Stimulated activated CD8-positive, alpha-beta memory T cell treated with anti-CD3 and anti-CD28 coated beads, Interleukin-2, amount 100 ng/mL, for 48 hours (primary cell): ENCODE measurements at places on chromosomes 12 and 14.

DNA sequence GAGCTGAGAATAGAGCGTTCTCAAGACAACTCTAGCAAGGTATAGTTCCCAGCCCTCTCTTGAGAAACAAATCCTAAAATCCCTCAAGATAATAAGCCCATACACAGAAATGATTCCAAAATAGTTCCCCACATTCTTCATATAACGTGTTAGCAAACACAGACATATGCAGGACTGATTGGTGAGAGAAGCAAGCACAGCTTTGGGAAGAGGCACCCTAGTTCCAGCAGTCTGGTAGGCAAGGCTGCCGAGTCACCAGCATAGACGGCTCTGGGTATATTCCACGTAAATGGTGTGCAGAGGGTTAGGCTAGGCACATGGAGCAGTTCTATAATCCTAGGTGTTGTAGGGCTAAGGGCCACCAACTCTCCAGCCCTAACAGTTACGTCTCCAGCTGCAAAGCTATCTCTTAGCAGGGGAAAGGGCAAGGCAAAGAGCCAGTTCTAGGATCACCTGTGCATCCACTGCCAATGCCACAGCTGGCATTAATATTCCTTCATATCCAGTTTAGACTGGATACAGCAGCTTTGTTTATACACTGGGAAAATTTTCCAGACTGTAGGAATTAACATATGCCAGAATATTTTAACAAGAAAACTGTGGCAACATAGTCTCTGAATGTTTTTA, 52.9 kb downstream of the SH2B3 start:
- no peak for DNase-seq

DNA sequence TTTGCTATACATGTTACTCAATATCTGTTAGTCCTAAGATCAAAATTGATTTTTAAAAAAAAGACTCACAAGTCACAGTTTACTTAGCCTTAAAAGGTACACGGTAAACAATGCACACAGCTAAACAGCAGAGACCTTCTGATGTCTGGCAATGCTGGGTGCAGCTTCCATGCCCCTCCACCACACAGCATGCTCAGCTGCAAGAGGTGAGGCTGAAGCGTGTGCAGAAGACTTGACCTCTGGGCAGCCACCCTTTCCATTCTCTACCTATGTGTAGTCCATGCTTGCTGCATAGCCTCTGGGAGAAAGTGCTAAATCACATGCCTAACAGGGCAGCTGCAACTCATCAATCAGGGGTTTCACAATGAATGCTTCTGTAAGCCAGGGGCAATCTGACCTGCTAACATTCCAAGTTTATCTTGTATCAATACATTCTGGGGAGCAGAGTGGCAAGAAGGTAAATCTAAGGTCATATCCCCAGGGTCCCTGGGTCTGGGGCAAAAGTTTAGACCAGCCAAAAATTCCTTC, 44.5 kb upstream of the AMN1 start:
- DNase-seq = no peak

- no peak for DNase-seq
These were observed 73.6 kb upstream of the CNTN1 start for GRCh38 chr12:40618636-40619035.

GRCh38 chr12:11877869-11878780, 192.6 kb upstream of the BCL2L14 start:
- DNase-seq = no peak

GRCh38 chr14:90569606-90570387, 173.0 kb downstream of the CALM1 start:
- no peak for DNase-seq

GRCh38 chr14:95062946-95063345, 94.4 kb downstream of the DICER1 start:
- DNase-seq = no peak

GRCh38 chr12:63440048-63440447, 228.2 kb downstream of the DPY19L2 start:
- DNase-seq = no peak

GRCh38 chr12:25079393-25079792, 115.6 kb downstream of the DNAI7 start:
- no peak for DNase-seq

DNA sequence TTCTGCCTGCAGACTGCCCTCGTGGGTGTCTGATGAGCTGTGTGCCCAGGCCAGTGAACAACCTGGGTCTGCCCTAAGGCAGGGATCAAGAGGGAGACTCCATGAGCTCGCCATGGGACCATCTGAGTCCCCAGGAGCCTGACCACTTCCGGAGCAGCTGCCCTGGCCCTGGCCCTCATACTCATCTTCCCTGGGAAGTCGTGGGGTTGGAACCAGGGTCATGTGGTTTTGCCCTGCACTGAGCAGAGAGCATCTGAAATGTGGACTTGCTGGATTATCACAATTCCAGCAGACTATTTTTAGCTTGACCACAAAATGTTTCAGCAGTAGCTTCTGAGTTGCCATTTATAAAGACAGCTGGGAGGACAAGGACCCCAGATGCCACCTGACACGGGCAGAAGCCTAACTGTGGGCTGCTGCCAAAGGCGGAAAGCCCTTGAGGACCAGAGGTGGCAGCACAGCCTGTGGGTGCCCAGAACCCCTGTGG, 6.7 kb downstream of the BTBD6 start:
- no peak for DNase-seq

DNA sequence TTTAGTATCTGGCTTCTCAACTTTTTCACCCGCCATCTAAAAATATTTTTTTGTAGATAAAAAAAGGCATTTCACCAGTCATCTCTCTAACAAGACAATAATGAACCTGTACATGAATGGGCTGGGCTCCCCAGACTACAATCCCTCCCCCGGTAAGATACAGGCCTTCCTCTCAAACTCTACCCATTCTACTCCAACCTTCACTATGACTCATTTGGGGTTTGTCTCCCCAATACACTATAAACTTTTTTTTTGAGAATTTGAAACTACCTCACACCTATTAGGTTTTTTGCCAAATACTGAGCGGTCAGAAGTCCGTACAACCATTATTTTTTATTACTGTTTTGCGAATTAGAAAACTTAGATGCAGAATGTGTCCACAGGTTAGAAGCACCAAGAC, 784 bp downstream of the RPL6 start:
- DNase-seq = no peak

DNA sequence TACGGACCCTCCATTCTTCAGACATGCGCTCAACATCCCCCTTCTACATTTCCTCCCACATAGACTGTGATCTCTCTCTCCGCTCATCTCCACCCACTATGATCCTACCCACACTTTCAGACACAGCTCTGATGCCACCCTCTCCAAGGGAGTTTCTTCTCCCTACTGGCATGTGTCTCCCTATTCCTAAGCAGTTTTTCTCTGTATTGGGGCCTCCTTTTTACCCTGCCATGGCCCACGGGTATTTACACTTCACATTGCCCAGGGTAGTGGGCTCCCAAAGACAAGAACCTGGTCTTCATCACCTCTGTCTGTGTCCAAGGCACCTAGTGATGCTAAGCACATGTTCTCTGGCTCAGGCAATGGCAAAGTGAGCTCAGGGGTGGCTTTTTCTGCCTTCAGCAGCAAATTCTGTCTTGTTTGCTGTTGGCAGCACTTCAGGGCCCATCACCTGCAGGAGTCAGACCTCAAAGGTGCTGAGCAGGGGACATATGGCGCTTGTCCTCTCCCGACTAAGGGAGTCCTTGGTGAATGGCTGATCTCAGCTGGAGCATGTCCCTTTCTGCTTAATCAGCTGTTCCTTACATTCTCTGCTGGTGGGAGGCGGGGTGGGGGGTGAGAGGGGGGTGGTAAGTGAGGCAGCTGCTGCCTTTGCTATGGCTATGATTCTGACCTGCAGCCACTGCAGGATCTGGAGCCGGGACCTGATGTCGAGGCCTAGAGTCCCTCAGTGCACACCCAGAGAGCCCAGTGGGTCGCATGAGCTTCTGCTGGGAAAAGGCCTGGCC, 256.8 kb downstream of the PCNX1 start:
- no peak for DNase-seq

DNA sequence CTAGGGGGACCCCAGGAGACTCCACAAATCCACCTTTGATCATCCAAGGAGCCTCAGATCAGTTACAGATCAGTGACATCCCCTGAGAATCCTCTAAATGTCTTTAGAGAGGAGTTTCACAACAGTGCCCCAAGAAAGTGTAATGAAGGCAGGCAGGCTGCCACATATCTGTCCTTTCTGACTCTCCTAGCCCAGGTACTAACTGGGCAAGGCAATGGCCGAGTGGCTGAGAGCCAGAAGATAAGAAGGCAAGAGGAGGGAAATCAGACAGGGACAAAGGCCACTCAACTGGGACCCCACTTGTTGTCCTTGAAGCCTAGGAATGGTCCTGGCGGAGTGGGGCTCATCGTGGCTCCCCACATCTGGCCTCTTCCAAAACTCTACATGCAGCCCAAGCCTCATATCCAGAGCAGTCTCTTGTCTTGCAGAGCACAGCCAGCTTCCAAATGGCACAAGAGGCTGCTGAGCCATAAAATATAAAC, 11.6 kb downstream of the ACTN1 start:
- no peak for DNase-seq

DNA sequence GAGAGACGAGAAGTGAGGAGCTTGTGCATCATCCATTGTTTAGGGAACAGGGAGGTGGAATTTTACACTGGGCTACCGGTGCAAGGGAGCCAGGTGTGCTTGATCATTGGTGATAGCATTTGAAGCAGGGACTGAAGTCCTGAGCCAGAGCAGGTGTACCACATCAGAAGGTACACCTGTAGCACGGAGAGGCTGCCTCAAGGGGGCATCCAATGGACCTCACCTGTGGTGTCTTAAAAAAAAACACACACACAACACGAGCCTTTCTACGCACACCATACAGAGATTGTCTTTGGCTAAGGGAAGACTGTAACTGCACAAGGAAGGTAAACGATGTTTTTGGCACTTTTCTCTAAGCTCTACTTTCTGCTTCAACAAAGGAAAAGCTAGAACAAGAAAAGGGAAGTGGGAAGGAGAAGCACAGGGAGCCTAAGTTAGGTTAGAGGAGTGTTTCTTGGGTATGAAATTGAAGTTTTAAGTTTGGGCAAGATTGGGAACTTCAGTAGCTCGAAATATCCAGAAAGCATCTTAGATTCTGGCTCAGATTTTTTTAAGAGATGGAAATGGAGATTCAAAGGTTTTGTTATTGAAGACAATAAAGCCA, 334.3 kb upstream of the FBXO33 start:
- DNase-seq = no peak

- DNase-seq = no peak
These were observed 4.1 kb upstream of the PLEK2 start for GRCh38 chr14:67416085-67416484.

DNA sequence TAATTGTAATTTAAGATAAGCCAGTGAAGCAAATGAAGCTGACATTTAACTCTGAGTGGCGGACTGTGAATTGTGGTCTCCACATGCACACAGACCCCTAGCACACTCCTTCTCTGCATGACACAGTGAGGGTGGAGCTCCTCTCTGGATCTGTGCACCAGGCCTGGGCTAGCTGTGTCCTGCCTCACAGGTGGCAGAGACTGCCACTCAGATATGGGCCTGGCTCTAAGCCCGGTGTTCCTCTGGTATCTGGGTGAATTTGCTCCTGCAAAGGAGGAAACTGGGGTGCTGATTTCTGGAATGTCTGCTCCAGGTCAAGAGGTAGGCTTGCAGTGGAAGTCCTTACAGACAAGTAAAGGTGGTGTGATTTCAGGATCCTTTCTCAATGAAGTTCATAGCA, 282.4 kb downstream of the FOXN3 start:
- DNase-seq = no peak

GRCh38 chr12:28872654-28873268, 276.3 kb upstream of the FAR2 start:
- DNase-seq = no peak

GRCh38 chr14:69684461-69685217, 73.2 kb downstream of the SUSD6 start:
- no peak for DNase-seq

DNA sequence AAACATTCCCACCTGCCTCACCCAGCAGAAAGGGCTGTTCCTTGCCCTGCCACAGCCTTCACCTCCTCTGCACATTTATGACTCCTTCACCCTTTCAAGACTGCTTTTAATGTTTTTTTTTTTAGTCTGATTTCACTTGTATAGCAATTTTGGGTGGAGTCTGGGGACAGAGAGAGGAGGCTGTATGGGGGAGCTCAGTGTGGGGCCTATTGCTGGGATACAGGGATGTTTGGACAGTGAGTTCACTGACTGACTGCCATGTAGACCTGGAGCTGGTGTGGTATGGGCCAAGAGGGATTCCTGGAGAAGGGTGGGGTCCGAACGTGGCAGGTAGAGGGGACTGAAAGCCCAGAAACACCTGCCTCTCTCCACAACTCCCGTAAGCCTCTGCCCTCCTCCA, 1.9 kb upstream of the KRT85 start:
- DNase-seq = no peak
